ENCODE measurements at places on chromosomes 3 and 15.

DNA sequence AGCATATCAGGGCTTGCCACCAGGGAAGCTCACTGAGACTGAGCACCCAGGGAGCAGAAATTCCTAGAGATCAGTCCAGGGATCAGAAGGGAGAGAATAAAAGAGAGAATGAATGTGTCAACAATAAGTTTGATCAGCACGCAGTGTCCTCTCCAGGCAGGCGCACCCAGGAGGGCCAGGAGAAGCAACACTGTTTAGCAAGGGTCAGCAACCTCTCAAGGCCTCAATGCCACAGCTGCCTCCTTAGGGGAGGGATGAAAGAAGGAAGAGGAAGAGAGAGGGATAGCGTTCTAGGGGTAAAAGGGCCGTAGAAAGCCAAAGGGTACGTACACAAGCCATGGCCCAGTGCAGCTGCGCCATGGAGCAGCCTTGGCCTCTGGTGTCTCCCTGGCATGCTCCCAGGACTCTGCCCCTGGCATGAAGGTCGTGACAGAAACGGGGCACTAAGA is 399.8 kb downstream of the SHQ1 start:
- DNase-seq, result no peak

DNA sequence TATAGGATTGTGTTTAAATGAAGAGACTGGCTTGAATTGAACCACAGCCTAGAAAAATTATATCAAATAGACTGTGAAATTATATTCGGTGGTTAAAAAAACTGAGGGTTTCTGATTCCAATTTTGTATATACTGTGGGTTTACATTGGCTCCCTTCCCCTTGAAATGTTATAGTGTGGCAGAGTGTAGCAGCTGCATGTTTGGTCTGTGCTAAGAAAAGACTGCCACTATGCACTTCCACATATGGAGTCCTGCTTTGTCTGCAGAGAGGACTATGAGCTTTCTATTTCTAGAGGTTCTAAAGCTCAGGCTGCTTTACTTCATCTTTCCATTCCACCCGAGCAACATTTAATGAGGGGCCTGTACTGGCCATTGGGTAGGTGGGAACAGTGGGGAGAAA is 112.3 kb downstream of the P3H2 start:
- no peak for DNase-seq

DNA sequence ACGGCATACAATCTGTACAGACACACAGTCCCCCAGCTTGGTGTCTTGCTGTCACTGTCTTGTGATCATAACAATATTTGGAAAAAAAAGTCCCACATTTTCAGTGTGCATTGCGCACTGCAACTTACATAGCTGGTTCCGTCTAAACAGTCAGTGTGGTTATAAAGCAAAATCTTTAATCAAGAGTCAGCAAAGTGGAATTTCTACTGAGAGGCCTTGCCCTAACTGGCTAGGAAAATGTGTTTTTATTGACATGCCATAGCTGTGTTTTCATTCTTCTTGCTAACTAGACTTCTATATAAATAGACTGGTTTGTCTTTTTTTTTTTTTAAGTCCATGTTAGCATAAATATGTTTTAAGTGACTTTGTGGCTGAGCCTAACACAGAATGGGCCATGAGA is 174.8 kb downstream of the POLR2M start:
- no peak for DNase-seq

- DNase-seq, result no peak
Measured at GRCh38 chr15:101453123-101454120, 36.1 kb downstream of the PCSK6 start.

DNA sequence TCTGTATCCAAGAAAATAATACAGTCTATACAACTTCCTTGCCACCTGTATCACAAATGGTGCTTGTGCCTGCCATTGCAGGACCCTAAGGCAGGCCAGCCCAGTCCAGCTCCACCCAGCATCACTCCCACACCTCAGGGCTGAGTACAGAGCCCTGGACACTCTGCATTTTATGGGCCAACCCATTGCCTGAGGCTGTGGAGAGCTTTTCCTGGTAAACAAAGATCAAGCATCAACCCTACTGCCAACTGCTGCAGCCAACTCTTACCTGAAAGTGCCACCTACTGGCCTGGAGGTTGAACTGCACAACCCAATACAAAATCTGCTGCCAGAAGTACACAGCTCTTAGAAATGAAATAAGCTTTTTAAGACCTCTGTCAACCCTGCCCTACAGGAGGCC is 1082.2 kb downstream of the NAALADL2 start:
- DNase-seq, result no peak

DNA sequence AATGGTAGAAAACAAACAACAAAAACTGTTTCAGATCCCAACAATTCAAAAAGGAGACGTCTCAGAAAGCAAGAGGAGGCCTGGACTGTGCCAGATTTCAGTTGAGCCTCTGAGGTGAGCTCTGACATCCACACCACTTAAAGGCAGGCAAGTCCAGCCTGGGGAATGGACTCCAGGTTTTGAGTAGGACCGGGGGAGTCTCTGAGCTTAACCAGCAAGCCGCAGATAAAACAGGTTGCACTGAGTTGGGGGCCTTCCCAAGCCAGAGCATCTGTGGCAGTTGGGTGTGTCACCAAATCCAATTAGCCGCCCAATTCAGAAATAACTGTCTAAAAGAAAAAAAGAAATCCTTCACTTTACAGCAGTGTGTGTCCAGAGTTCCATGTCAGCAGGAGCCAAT is 54.7 kb downstream of the OXNAD1 start:
- no peak for DNase-seq

- no peak for DNase-seq
Measured at GRCh38 chr3:108566599-108566998, 22.6 kb downstream of the CIP2A start.

DNA sequence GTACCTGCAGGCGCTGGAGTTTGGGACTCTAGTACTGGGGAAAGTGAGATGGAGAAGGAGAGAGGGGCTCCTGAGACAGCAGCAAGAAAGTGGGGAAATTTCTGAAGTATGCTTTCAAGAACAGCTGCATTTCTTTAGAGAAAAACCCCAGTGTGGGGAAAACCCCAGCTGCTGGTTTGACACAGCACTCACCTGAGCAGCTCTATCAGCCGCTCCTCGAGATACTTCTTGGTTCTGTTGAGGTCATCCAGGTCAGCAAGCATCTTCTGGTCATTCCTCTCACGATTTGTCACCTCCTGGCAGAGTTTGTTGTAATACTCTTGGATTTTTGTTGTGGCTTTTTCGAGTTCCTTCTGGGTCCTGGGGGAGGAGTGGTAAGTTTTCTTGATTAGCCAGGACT is 18.8 kb downstream of the CXCR6 start:
- no peak for DNase-seq

DNA sequence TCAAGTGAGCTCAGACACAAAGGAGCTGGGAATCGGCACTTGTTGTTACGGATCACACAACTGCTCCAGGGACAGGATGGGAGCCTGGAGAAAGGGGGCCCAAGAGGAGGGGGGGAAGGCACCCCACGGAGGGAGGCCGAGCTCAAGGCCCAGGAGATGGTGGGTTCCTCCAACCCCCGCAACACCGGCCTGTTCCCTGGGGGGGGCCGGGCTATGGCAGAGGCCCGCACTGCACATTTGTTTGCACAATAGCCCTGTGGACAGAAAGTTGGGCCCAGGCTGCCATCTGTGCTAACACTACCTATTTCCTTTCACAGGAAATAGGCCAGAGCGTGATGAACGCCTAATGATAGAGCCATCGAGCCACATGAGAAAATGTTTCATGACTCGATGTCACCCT is 147.1 kb downstream of the NSMCE3 start:
- no peak for DNase-seq

DNA sequence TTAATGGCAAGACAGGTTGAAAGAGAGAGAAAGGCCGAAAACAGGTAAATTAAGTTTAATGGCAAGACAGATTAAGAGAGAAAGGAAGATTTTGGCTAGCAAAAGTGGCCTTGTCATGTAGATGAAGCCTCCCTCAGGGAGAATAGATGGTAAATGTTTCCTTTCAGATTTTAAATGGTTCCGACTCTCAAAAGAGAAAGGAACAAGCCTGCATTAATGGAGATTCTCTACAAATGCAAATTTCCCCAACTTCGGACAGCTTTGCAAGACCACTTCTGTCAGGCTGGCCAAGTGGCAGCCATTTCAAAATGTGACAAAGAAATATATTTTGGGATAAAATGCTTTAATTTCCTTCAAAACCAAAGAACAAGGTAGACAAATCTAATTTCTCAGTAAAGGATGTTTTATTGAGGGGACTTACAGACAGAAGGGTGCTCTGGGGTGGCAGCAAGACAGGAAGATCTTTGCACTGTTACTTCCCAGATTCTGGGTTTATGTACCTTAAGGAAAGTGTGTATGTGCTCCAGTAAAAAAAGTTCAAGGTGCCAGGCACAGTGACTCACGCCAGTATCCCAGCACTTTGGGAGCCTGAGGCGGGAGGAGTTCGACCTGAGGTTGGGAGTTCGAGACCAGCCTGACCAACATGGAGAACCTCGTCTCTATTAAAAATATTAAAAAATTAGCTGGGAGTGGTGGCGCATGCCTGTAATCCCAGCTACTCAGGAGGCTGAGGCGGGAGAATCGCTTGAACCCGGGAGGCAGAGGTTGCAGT is 626.3 kb upstream of the NAALADL2 start:
- no peak for DNase-seq

DNA sequence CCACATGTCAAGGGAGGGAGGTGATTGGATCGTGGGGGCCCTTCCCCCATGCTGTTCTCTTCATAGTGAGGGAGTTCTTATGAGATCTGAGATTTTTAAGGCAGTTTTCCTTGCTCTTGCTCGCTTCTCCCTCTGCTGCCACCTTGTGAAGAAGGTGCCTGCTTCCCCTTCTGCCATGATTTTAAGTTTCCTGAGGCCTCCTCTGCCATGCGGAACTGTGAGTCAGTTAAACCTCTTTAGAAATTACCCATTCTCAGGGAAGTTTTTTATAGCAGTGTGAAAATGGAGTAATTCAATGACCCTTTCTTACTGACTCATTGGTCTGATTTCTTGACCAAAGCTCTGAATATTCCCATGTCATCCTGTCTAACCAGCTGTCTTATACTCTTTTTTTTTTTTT is 484.4 kb upstream of the TPRG1 start:
- no peak for DNase-seq

GRCh38 chr3:42823351-42823750 is 14.1 kb downstream of the ACKR2 start:
- no peak for DNase-seq

DNA sequence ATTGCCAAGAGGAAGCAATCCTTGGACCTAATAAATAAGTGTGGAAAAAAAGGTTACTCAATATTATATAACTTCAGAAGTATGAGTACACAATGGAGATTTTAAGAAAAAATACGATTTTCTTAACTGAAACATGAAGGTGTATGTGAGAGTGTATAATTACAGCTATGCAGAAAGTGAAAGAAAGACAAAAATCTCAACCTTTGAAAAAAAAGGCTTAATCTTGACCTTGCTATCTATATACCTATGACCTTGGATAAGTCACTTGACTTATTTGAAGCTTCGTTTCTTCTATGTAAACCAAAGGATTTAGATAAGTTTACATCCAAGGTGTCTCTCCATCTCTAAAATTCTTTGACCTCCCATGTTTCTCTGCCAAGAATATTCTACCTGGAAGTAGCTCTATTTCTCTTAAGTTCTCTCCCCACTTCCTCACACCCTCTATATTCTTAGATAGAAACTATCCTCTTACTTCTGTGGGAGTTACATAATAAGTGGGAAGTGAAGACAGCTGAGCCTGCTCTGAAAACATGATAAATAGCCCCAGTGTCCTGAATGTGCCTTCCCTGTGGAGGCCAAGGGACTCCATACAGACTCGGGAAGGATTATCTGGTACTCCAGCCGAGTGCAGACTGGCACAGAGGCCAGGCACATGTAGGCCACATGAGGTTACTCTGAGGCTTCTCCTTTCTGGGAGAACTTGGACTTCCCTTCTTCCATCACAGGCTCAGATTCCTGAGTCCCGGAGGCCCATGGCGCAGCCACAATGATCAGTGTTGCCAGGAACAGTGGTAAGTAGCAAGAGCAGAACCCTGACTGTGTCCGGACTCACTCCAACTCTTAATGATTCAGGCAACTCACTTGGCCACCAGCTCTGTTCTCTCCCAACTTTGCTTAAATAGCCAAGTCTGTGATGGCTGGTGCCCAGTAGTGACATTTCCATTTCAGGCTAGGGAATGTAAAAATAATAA is 166.8 kb upstream of the COL8A1 start:
- DNase-seq, result no peak

- no peak for DNase-seq
Measured at GRCh38 chr3:181629029-181629428, 82.7 kb upstream of the SOX2 start.

- DNase-seq, result no peak
Measured at GRCh38 chr15:47908950-47909670, 191.8 kb downstream of the SEMA6D start.

- DNase-seq, result no peak
Measured at GRCh38 chr3:56342475-56342874, 125.8 kb downstream of the ERC2 start.

DNA sequence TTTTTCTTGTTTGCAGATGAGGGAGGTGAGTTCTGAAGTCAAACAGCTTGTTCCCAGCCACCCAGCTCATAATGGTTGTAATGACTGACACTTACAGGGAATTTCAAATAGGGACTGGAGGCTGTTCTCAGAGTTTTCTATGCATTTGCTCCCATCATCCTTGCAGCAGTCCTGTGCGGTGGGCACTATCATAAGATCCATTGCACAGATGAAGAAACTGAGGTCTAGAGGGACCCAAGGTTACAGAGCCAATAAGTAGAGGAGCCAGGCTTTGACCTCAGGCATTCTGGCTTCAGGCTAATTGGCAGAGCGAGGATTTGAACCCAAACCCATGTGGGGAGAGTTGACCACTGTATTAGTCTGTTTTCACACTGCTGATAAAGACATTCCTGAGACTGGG is 32.4 kb downstream of the FAH start:
- no peak for DNase-seq

DNA sequence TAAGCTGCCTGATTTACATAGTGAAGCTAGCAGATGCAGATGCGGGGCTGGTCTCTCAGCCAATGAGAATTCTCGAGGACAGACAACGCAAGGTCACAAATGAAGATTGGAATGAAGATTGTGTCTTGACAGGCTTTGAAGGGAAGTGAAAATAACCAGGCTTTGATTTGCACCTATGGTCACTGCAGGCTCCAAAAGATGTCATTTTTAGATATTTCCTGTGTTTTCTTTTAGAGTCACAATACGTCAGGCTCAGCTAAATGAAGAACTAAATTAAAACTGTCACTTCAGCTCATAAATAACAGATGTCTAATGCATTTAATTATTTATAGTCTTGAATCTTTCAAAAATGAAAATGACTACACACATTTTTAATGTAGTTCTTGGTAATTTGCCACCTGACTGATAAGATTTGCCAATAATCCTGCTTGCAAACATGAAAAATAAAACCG is 99.5 kb downstream of the SQOR start:
- peak; percentile 76 for DNase-seq

- peak; percentile 15 for DNase-seq
Measured at GRCh38 chr15:43748376-43748775, 2.1 kb downstream of the PDIA3 start.

GRCh38 chr3:114132500-114132899 is 46.4 kb downstream of the DRD3 start:
- no peak for DNase-seq
